ENCODE measurements at places on chromosomes 13 and 19.

DNA sequence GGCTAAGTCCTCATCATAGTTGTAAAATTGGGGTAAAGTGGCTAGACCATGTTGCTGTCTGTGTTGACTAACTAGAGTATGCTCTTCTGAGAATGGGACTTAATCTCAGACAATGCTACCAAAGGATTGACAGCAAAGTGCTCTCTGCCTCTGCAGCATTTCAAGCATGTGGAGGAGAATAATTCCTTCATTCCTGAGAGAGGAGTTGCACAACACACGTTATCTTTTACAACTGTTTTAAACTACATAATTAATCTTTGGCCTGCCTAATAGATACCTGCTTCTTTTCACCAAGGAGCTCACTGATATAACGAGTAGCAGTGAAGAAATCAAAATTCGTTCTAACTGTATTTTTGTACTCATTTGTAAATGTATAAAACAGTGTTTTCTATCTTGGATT, 2172.2 kb downstream of the PCDH9 start:
- DNase-seq: no peak

- DNase-seq: no peak
Observed at GRCh38 chr19:7247155-7247554, 47.1 kb downstream of the INSR start.

DNA sequence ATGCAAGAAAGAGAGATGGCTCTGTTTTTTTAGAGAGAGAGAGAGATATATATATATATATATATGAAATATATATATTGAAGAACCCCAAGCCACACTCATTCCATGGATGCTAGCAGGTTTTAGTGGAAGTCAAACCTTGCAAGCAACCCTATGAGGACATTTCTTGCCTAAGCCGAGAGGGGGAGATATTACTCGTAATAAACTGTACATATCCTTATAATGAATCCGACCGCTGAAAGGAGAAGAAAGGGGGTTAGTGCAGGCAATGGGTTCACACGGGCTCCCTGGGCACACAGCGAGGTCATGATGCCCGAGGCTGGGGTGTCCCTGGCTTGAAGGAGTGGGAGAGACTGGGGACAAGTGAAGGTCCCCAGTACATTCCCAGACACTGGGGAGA, 78.3 kb downstream of the IER2 start:
- no peak for DNase-seq

- DNase-seq: no peak
Observed at GRCh38 chr13:51674276-51674675, 90.0 kb downstream of the WDFY2 start.

- DNase-seq: no peak
Observed at GRCh38 chr13:99827011-99827772, 144.4 kb downstream of the ZIC5 start.

- no peak for DNase-seq
Observed at GRCh38 chr19:41815301-41815700, 18.9 kb downstream of the CEACAM3 start.

GRCh38 chr19:29771708-29772414, 39.9 kb upstream of the CCNE1 start:
- no peak for DNase-seq

GRCh38 chr19:7848779-7849457, 18.9 kb downstream of the EVI5L start:
- DNase-seq: no peak

DNA sequence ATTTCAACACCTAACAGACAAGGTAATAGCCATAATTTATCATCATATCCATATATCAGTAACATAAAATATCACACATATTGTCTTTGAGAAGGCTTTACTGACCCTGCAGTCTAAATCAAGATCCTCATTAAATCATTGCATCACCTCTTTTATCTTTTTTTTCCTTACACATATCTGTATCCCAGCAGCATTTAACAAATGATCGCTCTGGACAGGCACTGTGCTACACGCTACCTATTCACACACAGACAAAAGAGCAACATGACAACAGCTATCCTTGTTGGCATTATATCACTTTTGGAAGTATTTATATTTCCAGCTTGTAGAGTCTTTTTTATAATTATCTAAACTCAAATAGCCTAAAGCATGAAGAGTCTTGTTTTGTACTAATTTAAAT, 73.3 kb upstream of the NBEA start:
- no peak for DNase-seq

DNA sequence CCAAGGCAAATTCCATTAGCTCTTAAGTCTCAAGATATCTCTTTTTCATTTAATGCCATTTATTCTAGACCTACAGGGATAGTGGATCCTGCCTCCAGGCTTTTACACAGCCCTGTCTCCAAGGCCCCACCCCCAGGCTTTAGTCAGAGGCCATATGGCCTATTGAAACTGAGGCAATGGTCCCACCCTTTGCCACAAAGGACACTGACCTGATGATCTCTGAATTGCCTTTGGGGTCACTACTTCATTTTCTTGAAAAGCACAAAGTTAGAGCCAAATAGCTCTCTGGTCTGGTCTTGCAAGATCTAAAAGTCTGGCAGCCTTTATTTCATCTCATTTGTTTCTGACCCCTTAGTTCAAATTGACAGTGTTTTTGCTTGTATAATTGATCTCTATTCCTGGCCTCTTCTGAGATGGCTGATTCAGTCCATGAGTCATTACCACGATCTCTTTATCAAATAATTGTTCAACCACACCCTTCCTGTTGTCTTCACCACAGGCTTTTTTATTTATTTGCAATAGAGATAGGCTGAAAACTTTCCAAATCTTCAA, 209.8 kb downstream of the FGF14 start:
- DNase-seq: no peak
